ENCODE measurements at places on chromosomes 4 and X.

DNA sequence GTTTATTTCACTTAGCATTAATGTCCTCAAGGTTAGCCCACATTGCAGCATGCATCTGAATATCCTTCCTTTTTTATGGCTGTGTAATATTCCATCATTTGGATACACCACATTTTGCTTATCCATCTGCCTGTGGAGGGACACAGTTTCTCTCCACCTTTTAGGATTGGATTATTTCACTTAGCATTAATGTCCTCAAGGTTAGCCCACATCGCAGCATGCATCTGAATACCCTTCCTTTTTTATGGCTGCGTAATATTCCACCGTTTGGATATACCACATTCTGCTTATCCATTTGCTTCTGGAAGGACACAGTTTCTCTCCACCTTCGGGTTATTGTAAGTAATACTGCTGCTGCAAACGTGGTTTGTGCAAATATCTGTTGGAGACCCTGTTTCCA lies 110.0 kb downstream of the DHRSX start:
- no peak for DNase-seq

DNA sequence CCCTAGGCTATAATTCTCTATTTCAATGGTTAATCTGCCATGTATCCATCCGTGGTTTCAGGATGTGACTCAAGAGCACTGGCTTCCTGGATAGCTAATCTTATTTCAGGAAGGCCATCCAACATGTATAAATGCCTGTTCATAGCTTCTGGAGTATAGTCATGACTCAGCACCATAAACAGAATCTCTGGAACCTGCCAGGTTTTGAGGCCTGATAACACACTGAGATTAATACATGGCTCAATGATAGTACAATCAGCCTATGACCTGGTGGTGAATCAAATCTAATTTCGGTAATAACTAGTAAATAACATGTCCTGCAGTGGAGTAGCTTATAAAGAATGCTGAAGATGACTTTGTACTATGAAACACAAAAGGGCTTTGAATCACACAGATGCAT lies 5.7 kb upstream of the IL13RA2 start:
- no peak for DNase-seq

- DNase-seq = no peak
Measured at GRCh38 chrX:73977542-73978169, 326.3 kb upstream of the ZCCHC13 start.

GRCh38 chr4:792626-793092 lies 33.3 kb downstream of the CPLX1 start:
- no peak for DNase-seq

- no peak for DNase-seq
Measured at GRCh38 chrX:316351-317325, 2.0 kb downstream of the GTPBP6 start.

- no peak for DNase-seq
Measured at GRCh38 chrX:72169008-72169728, 12.4 kb upstream of the PIN4 start.
